ENCODE measurements at places on chromosomes 3 and 15.
A peak's percentile ranks its signal among the peaks of the same experiment; 100 is the strongest.

GRCh38 chr15:38624244-38625205, 59.9 kb upstream of the RASGRP1 start:
- DNase-seq: no peak

DNA sequence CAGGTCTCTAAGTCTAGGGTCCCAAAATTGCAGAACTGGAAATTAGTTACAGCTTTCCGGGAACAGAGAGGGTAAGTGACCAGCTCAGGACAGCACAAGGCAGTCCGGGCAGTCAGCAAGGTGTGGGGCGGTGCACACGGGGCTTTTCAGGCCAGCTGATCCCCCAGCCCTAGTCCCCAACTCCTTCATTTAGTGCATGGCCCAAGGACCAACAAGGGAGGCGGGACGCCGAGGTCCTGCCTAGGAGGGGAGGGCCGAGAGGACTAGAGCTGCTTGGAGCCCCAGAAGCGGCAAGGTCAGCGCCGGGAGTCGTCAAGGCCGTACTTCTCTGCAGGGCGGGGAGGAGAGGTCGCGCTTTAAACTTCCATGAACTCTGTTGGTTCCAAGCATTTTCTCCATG, 2.0 kb upstream of the PDE8A start:
- DNase-seq: no peak

GRCh38 chr3:196916221-196916620, 26.1 kb downstream of the NCBP2 start:
- DNase-seq: no peak

DNA sequence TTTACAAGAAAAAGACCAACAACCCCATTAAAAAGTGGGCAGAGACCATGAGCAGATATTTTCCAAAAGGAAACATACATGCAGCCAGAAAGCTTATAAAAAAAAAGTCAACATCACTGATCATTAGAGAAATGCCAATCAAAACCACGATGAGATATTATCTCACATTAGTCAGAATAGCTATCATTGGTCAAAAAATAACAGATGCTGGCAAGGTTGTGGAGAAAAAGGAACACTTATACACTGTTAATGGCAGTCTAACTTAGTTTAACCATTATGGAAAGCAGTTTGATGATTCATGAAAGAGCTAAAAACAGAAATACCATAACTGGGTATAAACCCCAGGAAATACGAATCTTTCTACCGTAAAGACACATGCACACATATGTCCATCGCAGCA, 76.3 kb downstream of the SUCNR1 start:
- DNase-seq: no peak

GRCh38 chr3:29215948-29216347, 64.9 kb upstream of the RBMS3 start:
- DNase-seq: no peak

DNA sequence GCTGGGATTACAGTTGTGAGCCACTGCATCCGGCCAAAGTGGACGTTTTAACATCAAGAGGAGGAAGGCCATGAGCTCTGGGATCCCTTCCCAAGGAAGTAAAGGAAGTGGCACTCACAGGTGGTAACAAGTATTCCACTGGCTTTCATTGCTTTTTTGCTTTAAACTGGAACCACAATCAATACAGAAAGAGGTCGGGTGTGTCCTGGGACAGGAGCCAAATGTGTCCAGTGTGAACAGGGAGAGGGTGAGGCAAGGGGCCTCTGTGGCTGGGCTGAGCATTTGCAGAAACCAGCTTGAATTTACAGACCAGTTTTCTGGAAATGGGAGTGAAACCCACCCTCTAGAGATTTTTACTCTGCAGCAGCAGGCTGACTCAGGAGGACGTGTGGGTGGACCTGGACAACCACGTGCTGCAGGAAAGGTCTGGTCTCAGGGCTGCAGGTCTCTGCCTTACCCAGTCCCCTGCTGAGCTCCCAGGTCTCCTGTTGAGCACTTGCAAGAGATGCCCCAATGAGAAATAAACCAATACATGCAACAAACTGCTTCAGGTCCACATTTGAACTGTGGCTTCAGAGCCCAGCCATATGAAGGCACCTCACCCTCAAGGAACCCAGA, 42.8 kb upstream of the TMEM115 start:
- DNase-seq: no peak

- DNase-seq: no peak
These were observed 57.9 kb downstream of the TRAK1 start for GRCh38 chr3:42148982-42149432.

DNA sequence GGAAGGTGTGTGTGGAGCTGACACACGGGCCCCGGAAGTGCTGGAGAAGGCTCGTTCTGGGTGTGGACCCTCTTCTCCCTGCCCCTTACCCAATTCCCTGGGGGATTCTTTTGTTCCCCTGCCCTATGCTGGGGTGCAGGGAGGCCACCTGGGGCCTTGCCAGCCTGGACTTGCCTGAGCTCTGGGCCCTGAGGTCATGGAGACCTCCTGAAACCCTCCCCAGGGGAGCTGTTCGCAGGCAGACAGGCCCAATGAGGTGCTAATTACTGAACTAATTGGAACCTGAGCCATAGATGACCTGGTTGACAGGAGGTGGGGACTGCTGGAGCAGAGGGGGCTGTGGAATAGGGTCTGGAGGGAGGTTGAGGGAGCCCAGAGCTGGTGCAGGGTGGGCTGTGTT, 9.4 kb upstream of the C15orf39 start:
- DNase-seq: no peak

- no peak for DNase-seq
These were observed 61.2 kb downstream of the FBLN2 start for GRCh38 chr3:13610006-13610570.

- DNase-seq: no peak
These were observed 57.4 kb downstream of the UMPS start for GRCh38 chr3:124787476-124788195.

DNA sequence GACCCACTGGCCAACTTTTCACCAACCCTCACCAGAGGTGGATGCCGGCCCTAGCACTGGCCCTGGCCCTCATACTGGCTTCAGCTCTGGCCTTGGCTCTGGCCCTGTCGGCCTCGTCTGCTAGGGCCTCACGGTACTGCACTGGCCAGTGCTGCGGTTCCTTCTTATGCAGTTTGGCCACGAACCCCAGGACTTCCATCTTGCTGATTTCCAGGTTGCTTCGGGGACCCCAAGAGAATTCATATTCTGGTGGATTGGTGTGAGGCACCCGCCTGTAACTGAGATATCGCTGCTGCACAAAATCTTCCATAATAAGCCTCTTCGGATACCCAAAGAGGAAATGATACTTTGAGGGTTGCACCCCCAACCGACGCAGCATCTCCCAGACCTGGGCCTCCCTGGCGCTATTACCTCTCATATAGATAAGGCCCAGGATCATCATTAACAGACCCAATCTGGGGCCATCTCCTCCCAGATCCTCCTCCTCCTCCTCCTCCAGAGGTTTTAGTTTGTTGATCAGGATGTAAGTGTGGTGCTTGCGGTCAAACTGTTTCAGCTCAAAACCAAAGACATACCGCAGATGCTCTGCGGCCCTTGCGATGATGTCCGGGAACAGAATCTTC, 883 bp downstream of the MAGEF1 start:
- DNase-seq: no peak

GRCh38 chr3:171121801-171122200, 95.3 kb upstream of the SLC2A2 start:
- no peak for DNase-seq

DNA sequence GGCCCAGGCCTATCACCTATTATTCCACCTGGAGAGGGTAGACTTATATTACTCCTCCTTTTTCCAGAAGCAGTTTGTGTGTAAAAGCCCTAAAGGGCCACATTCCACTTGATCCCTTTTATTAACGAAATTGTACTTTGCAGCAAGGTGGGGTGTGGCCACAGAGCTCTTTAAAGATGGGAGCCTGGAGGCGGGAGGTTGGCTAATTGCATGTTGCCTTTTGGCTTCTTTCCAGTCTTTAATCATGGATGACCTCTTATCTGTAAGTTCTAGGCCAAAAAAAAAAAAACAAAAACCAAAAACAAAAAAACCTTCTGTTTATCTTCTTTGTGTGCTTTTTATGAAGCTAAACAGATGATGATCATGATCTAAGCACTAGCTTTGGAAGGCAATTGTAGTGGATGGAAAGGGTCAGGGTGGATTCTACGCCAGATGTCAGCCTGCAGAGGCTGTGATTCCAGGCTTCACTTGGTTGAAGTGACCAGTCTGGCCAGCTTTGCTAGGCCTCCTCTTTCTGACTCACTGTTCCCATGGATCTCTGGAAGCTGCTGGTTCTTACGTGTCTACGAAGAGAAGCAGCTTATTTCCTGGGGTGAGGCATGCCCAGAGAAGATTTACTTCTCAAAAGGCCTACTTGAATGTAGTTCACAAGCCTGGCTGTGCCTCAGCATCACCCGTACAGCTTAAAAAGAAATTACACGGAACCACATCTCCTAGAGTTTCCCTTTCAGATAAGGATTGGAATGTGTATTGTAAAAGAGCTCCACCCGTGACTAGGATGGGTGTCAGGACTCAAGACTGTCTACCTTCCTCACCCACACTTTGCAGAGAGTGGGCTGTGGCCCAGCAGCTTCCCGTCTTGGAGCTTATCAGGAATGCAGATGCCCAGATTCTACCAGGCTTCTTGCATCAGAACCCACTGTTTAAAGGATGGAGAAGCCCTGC, 330.9 kb upstream of the C2CD4B start:
- DNase-seq: no peak

GRCh38 chr15:86044981-86045380, 34.7 kb upstream of the AGBL1 start:
- no peak for DNase-seq

GRCh38 chr3:171159024-171159821, 132.7 kb upstream of the SLC2A2 start:
- DNase-seq: no peak

DNA sequence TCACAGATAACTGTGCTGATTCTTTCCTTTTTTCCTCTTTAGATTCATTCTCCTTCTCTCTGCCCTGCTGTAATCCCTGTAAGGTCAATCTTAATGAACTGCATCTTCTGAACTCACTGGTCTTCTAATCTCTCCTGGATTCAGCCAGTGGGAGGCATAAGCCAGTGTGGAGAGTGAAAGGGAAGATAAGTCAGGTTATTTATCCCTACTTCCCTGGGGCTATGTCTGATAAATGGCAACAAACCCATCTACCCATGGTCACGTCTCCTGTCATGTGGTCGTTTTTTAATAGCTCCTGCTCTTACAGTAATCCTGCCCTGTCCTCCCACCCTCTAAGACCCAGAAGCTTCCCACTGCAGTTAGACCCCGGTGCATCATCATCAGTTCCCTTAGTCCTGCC, 199.6 kb upstream of the NAALADL2 start:
- no peak for DNase-seq

GRCh38 chr15:91165850-91166249, 65.8 kb downstream of the SV2B start:
- no peak for DNase-seq

DNA sequence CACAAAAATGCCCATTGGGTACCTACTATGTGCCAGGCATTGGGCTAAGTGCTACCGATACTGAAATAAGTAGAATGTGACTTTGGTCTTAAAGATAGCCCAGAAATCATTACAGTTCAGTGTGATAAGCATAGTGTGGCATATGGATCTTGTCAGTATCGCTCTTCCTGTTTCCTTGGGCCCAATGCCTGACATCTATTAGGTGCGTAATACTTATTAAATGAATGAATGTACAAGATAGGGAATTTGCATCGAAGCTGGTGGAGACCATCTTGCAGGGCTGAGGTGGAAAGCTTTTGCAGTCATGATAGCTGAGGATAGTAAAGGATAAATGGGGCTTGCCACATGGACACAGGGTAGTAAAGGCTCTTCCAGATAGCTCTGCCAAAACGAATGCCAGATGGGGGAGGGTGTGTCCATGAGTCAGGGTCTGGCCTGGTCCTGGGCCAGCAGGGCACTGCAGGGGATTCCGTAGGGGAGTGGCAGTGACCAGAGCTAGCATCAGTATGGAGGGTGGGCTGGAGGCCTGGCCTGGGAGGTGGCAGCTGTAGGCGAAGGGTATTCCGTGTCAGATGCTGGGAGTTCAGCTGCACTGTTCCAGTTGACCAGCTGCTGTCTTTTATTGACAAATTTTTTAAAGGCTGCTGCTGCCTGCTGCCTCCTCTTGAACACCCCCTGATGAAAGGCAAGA, 23.5 kb downstream of the TSEN2 start:
- DNase-seq: no peak

DNA sequence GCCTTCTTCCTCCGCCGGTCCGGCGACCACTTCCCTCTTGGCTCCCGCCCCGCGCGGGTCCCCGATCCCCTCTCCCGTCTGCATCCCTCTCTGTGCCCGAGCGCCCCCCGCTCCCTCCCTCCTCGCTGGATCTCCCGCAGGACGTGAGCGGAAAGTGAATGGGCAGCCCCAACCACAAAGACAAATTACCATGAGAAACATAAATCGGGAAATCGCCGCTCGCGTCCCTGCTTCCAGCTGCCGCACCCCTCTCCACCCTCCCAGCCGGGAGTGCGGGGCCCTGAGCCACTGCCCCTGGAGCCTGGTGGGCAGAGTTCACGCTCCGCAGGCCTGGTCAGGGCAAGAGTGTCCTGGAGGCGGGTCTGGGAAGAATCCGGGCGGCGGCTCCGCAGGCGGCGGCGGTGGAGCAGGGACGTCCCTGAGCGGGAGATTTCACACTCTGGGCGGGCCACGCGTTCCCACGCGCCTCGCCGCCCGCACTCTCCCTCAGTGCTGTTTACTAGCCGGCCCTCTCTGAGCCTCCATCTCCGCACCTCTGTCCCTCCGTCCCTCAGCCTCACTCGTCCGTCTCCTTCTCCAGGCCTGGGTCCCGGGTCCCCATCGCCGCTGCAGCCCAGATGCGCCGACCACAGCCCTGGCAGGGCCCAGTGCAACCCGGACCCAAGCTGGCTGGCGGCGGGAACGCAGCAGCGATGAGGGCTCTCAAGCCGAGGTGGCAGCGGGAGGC, 835 bp downstream of the SEMA5B start:
- no peak for DNase-seq

GRCh38 chr15:71400294-71400693, 285.0 kb downstream of the THSD4 start:
- DNase-seq: no peak

GRCh38 chr3:170808041-170808440, 62.0 kb downstream of the RPL22L1 start:
- no peak for DNase-seq

- DNase-seq: peak; percentile 76
These were observed at the start of gene TEX264 for GRCh38 chr3:51670823-51671733. Gene TEX264, plus strand, starts transcription at chr3:51671252. Its CDS starts 3,053 bp downstream, at chr3:51674305.

DNA sequence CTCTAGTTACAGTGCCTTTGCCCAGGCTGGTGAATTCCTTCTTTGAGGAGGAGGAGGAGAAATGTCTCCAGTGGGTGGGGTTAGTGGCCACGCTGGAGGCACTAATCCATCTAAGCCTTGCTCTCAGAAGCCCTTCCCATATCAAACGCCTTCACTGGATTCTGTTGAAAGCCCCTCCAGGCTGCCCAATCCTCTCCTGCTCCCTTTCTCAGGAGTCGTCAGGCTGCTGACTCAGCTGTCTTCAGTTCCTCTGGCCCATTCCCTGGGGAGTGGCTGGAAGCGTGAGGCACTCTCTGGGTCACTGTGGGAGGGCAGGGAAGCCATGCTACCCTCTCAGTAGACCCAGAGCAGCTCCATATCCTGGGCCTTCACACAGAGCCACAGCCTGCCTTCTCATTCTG, 2.7 kb downstream of the AP2M1 start:
- DNase-seq: no peak

DNA sequence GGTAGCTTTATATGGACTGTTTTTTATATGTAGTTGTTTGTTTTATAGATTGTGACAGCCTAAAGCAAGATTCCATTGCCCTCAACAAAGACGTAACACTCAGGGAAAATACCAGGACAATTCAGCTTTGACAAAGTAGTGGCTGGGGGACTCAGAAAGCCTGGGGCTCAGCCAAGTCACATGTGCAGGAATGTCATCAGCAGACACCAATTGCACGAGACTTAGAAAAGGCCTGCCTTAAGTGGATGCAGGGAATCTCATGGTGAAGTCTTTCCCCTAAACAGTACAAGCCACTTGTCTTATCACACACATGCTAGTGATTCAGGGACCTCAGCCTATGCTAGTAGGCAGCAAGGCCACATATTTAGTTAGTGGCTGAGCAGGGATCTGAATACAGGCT, 381.8 kb upstream of the THBS1 start:
- no peak for DNase-seq
